Stimulated activated CD8-positive, alpha-beta memory T cell treated with anti-CD3 and anti-CD28 coated beads, Interleukin-7, amount 100 ng/mL, for 48 hours (primary cell): ENCODE measurements at places on chromosomes 13 and 19.

- peak; percentile 67 for DNase-seq
Observed at GRCh38 chr19:17292301-17293074, 10.7 kb downstream of the ABHD8 start.

GRCh38 chr13:40517486-40518480 is 148.7 kb downstream of the FOXO1 start:
- peak; percentile 11 for DNase-seq

DNA sequence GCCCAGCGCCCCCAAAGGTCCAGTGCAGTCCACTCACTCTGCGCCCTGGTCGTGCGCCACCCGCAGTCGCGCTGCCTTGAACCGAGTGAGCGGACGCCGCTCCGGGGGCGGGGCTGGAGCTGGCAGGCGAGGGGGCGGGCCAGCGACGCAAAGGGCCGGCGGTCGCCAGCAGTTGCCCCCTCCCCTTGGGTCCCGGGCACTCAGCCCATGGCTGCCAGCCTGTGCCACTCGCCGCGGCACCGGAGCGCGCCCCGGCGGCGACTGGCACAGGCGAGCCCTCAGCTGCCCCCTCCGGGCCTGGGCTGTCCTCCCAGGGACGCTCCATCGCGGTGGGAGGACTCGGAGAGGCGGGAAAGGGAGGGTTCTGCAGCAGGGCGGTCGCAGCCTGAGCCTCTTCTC is at the start of gene S1PR5:
Gene S1PR5, minus strand, starts transcription at position 87 of the 399 bp plus-strand sequence. CDS start 2,436 bp downstream, outside the sequence.
- no peak for DNase-seq

DNA sequence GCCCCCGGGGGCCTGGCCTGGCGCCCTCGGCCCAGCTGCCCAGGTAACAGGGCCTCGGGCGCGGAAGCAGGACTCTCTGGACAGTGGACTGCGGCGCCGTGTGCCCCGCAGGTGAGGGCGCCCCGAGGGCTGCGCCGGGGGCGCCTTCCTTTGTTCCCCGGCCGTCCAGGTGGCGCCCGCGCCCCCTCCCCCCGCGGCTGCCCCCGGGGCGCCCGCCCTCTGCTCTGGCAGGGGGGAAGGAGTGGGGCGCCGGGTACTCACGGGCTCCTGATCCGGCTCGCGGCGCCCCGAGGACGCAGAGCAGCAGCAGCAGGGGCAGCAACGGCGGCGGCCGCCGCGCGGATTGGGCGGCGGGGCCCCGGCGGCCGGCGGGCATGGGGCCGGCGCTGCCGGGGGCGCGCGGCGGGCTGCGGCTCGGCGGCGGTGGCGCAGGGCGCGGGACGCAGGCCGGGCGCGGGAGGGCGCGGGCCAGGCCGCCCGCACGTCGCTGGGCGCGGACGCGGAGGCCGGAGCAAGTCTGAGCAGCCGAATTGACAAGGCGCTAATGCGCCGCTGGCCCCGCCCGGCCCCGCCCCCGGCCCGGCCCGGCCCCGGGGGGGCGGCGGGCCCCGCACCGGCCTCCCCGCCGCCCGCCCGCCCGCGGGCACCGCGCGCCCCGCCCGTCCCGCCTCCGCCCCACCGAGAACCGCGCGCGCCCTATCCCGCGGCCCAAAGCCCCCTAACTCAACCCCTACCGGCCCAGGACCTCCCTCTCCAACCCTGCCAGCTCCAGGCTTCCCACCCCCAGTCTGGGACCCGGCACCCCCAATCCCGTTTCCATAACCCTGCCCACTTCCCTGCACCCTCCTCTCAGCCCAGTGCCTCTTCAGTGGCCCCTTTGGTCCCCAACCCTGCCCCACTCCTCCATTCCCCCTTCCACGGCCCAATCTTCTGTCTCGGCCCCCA is at the start of gene CRLF1:
Gene CRLF1, minus strand, starts transcription at position 519 of the 945 bp plus-strand sequence. Its CDS starts 143 bp downstream, at position 376.
- no peak for DNase-seq

DNA sequence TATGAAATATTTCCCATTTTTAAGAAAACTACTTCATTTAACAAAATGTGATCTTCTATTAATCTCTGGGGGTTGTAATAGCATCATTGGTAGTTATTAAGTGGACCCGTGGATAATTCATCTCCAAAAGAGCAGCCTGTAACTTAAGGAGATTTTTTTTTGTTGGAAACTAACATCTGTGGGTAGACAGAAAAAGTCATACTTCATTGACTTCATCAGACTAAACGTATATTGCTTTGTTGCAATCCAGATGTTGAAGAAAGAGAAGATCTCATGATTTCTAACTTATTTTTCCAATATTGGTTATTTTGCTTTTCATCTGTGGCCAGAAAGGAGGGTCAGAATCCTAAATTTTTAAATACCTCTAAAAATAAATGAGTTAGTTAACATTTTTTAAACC is 296.5 kb upstream of the MIR17HG start:
- DNase-seq, result no peak
